ENCODE measurements at places on chromosomes 13 and 19.

- DNase-seq: no peak
These were observed 692.7 kb downstream of the UQCRFS1 start for GRCh38 chr19:28519952-28520861.

DNA sequence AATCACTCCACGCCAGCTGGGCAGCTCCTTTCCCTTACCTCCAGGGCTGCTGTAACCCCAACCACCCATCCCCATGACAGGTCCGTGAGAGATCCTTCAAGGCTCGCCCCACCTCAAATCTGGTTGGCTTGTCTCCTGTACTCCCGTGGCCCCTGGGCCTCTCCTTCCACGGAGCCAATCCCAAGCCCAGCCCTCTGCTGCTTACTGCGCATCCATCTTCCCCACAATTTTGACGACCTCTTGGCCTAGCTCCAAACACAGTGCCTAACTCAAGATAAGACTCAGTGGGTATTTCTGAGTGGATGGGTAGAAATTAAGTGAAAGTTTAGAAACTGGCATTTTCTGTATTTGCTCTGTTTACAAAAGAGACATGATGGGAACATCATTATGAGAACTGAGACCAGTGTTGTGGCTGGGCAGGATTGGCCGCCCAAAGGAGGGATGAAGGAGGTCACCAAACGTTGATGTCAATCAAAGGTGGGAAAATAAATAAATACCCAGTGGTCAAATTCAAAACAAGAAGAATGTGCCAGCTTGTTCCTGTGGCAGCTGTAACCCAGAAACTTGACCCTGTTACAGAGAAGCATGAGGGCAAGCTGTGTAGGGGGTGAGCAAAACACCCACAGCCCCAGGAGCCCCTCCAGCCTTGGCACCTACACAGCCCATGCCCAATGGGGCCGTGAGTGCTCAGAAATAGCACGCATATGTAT, 162.2 kb downstream of the ABCC4 start:
- DNase-seq: no peak

DNA sequence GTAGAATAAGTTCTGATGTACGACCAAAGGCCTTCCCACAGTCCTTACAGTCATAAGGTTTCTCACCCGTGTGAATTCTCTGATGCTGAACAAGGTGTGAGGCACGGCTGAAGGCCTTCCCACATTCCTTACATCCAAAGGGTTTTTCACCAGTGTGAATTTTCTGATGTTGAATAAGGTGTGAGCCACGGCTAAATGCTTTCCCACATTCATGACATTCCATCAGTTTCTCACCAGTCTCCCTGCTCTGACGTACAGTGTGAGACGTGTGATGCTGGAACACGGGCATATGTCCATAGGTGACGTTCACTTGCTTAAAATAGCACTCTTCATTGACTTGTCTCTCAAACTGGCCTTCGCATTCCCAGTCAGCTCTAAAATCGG, 31.0 kb upstream of the COX7A1 start:
- no peak for DNase-seq

DNA sequence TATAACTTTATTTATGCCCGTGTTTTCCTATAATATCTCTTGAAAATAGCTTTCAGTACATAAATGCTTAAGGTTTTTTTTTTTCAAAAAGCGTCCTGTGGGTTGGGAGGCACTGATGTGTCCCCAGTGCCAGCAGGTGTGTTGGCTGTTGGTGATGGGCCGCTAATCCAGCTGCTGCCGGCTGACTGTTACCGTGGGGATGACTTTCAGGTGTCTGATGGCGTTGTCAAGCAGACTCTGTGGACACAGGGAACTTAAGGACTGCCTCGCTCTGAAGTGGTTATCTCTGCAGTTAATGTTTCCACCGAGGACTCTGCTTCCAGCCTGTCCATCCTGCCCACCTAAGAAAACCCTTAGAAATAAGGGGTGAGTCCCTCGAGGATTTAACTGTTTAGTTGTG, 94.5 kb downstream of the ANKRD10 start:
- DNase-seq: no peak

DNA sequence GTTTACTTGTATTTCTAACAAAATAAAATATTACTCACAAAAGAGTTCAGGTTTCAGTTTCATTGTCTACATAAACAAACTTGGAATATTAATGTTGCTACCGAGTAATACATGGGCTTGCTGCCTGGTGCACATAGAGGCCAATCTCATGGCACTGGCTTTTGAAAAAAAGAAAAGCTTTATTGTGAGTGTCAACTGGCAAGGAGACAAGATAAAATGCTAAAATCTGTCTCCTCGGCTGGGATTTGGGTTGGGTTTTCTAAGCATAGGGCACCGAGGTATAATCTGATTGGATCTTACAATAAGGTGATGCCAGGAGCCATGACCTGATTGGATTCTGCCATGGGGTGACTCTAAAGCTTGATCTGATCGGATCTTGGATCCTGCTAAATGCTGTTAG, 1519.9 kb upstream of the MIR17HG start:
- no peak for DNase-seq

DNA sequence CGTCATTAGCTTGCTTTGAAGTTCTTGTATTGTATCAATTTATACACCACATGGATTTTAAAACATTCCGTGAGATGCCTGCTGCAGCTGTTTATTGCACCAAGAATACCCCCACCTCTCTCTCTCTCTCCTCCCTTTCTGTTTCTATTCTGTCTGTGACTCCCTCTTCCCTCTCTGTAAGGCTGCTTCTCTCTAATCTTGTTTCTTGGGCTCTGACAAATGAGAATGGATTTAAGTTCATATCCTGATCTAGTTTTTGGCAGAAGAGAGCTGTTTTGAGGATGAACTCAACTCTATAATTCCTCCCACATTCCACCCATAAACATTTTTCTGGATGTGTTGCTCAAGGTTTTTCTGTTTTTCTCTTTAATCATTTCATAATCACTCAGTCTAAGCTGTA, 144.3 kb upstream of the FRY start:
- no peak for DNase-seq
